SJCRH30 (cell line): ENCODE measurements at places on chromosomes 4 and X. TPM values are rescaled to one million over a fixed set of nuclear protein-coding genes. Genes with fewer than 3 reads are reported as not detected.
A peak's percentile ranks its signal among the peaks of the same experiment; 100 is the strongest.

GRCh38 chr4:123832173-123833026, 435.8 kb downstream of the SPRY1 start:
- no peaks in the 10 kb centered on the region for H3K27me3 ChIP-seq
- DNase-seq, result peak; percentile 94
- no peaks in the 10 kb centered on the region for H3K36me3 ChIP-seq
- H3K27ac ChIP-seq, result peak overlapping the region; percentile 96

DNA sequence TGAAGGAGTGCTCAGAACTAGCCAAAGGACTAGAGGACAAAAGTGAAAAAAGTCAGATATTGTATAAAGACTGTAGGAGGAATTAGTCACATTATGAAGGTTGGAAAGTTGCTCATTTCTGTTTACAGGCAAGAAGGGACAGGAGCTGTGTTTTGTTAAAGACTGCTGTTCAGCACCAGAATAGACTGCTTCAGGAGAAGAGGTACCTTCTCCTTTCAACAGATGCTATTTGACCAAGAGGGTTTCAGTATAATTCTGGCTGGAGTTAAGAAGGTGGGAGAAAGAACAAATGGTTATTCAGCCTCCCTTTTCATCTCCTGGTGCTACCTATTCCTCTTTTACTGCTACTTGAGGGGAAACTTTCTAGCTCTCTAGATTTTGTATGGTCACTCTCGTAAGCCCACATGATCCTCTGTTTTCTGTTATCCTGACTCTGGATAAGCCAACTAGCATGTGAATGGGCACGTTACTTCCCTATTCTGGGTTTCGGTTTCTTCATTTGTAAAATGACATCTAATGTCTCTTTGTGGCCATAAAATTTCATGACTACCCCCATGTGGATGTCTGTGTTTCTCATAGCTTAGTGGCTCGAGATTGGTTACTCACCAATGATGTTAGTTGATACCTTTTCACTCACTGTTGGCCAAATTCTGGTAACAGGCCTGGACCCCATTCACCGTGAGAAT, 68.9 kb downstream of the SH2D1A start:
- H3K36me3 ChIP-seq, result no peaks in the 10 kb centered on the region
- DNase-seq, result peak; percentile 6
- no peaks in the 10 kb centered on the region for H3K27me3 ChIP-seq
- peaks cover 12% of the 10 kb centered on the region for H3K4me1 ChIP-seq
- H3K27ac ChIP-seq, result no peak overlapping the region

- no peak overlapping the region for H3K4me3 ChIP-seq
- no peaks in the 10 kb centered on the region for H3K36me3 ChIP-seq
- DNase-seq, result no peak
Measured at GRCh38 chrX:426881-427280, 40.2 kb upstream of the PPP2R3B start.

DNA sequence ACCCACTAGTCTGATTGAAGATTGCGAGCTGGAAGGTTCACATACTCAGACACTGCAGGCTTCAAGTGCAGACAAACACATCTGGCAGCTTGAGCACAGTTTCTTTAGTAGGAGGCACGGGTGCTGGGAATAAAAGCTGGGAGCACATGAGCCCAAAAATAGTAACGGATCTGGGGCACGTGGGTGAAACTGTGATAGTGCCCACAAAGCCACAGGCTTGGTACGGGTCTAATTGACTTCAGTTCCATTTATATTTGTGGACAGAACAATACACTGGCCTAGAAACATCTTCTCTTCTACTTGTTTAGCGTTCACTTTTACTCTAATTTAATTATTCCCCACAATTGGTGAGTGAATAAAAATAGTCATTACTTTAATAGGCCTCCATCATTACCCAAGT, 2370.7 kb downstream of the PCDH7 start:
- H3K36me3 ChIP-seq, result no peaks in the 10 kb centered on the region
- no peak for DNase-seq
- no peaks in the 10 kb centered on the region for H3K4me1 ChIP-seq
- H3K27ac ChIP-seq, result no peak overlapping the region

- H3K4me1 ChIP-seq, result no peaks in the 10 kb centered on the region
- no peak overlapping the region for H3K27ac ChIP-seq
- no peak for DNase-seq
- H3K4me3 ChIP-seq, result no peak overlapping the region
Measured at GRCh38 chr4:7418131-7418943, 16.4 kb downstream of the PSAPL1 start.

GRCh38 chr4:17583941-17584340, 6.9 kb downstream of the LAP3 start:
- H3K4me3 ChIP-seq, result no peak overlapping the region
- no peak overlapping the region for H3K27ac ChIP-seq
- no peaks in the 10 kb centered on the region for H3K4me1 ChIP-seq
- peaks cover 42% of the 10 kb centered on the region for H3K36me3 ChIP-seq
- H3K27me3 ChIP-seq, result no peaks in the 10 kb centered on the region
- DNase-seq, result no peak

DNA sequence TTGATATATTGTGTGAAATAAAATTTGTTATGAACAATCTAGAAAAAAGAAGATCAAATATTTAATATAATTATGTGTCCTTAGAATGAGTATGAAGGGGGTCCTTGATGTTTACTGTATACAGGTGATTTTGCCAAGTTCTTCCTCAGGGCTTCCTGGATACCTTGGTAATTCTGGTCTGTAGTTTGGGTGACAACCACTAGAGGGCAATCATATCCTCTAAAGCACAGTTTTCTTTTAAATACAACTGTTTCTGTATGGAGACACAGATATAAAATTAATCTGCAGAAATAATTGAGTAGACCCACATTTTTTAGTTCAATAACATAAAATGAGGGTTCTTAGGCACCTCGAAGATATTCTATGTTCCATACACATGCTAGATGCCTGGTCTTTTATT, 157.7 kb downstream of the SPANXN1 start:
- no peaks in the 10 kb centered on the region for H3K4me1 ChIP-seq
- H3K27ac ChIP-seq, result no peak overlapping the region
- peak; percentile 2 for DNase-seq
- H3K36me3 ChIP-seq, result no peaks in the 10 kb centered on the region

DNA sequence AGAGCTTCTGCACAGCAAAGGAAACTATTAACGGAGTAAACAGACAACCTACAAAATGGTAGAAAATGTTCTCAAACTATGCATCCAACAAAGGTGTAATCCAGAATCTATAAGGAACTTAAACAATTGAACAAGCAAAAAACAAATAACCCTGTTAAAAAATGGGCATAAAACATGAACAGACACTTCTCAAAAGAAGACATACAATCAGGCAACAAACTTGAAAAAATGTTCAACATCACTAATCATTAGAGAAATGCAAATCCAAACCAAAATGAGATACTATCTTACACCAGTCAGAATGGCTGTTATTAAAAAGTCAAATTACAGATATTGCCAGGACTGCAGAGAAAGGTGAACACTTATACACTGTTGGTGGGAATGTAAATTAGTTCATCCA, 309.6 kb upstream of the KLF3 start:
- no peaks in the 10 kb centered on the region for H3K27me3 ChIP-seq
- no peak for DNase-seq
- no peaks in the 10 kb centered on the region for H3K36me3 ChIP-seq
- H3K27ac ChIP-seq, result no peak overlapping the region
- no peak overlapping the region for H3K4me3 ChIP-seq

DNA sequence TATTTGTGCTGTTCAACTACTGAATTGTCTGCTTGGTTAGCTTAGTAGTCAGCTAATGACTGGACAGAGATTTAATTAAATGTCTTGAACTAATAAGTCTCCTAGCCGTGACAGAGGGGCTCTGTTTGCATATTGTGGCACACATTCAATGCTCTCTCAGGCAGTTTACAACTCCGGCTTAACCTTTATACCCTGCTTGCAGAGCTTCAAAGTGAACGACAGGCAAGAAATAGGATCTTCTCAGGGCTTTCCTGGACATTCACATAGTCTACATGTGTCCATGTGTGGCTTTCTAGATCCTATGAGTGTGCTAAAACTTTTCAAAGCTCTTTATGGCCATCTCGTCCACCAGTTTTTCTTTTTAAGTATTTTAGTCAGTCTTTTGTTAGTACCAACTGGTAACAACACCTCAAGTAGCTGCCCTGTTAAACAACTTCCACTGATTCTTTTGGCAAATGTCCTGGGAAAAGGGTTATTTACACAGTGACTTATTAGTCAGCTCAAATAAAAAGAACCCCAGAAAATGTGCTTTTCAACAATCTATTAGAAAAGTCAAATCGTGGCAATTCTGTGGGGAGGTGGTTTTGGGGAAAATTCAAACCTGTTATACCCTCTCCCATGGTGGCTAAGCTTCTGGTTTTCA, 28.6 kb downstream of the OR13H1 start:
- no peaks in the 10 kb centered on the region for H3K4me1 ChIP-seq
- no peak overlapping the region for H3K4me3 ChIP-seq
- H3K27me3 ChIP-seq, result no peaks in the 10 kb centered on the region
- DNase-seq, result no peak

The L1CAM gene
- 14.2 and 14.7 TPM in 2 replicates for total RNA-seq

The SFRP2 gene
- total RNA-seq, result not detected in 2 replicates

The MAGED4 gene
- total RNA-seq, result 28.6 and 34.5 TPM in 2 replicates

The S100P gene
- total RNA-seq, result 0.13 and 0.18 TPM in 2 replicates

The KLF8 gene
- not detected in 2 replicates for total RNA-seq

The OTUD6A gene
- not detected in 2 replicates for total RNA-seq

The AMOT gene
- total RNA-seq, result 42.7 and 43.2 TPM in 2 replicates

The PLP1 gene
- total RNA-seq, result not detected in 2 replicates

The FGFBP2 gene
- not detected in 2 replicates for total RNA-seq

The CTAG1B gene
- not detected in 2 replicates for total RNA-seq
